DMS79 treated with DMSO at 0.1 percent for 48 hours (cell line): ENCODE measurements at places on chromosomes 5 and 9.

- no peak for DNase-seq
These were observed 32.5 kb upstream of the SNAPC3 start for GRCh38 chr9:15390201-15390600.

- DNase-seq = no peak
These were observed 26.4 kb upstream of the PIK3R1 start for GRCh38 chr5:68189171-68189570.

GRCh38 chr9:1427875-1428274, 377.7 kb downstream of the DMRT2 start:
- DNase-seq = no peak

DNA sequence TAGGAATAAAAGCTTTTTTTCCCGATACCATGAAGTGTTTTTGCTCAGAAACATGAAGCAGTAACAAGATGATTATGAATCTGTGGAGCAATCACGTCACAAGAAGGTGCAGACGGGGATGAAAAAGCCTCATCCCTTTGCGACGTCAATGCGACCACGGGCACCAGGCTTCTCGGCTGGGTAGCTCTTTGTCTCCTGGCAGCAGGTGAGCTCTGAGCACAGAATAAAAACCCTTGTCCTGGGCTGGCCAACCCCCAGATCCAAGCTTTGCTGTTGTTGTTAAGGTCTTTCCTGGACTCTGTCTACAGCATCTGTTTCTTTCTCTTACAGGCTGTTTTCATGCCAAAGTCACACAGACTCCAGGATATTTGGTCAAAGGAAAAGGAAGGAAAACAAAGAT, 113.8 kb downstream of the ANKRD18B start:
- no peak for DNase-seq

DNA sequence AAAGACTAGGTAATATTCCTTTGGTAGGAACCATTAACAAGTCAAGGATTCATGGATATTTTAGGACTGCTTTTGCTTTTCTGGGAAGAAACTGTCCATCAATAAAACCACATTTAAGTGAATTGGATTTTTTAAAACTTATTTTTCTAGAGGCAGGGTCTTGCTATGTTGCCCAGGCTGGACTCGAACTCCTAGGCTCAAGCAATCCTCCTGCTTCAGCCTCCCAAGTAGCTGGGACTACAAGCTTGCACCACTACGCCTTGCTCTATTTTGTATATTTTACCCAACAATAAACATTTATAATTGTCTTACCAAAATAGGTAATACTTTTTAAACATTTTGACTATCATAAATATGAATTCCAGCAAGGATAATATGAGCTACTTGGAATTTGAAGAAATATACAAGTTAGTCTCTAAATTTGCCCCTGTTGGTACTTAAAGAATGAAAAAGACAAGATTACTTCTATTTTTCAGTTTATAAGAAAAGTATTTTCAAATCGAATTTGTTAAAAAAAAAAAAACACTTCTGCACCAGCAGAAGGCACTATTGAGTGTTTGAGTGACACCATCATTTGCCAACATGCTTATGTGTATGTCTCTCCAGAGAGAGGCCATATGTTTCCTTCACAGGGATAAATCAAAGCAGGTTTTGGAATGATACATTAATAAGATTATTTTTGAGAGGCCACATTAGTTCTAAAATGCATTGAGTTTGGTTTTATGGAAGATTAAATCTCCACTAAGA, 60.0 kb upstream of the CARTPT start:
- no peak for DNase-seq

GRCh38 chr5:91311168-91311696, 71.9 kb downstream of the ARRDC3 start:
- DNase-seq = no peak

DNA sequence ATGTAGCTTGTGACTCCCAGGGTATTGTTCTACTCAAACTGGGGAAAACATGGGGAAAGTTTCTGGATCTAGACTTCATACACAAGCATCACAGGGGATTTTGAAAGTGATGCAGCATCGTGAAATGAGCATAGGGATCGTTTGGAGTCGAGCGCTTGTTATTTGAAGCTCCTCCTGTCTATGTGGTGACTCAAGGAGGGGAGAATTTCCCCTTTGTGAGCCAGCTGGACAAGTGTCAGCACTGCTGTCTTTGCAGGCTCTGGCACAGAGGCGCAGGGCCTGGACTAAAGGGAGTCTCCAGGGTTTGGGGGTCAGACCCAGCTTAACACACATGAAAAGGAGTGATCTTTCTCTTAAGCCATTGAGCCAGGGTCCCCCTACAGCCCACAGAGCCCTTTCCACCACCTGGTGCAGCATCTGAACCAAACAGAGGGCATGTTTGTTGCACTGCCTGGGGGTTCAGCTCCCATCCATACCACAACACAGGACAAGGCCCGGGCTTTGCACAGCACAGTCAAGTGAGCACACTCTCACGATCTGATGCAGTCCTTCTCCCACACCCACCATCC, 51.0 kb downstream of the IRF1 start:
- no peak for DNase-seq

DNA sequence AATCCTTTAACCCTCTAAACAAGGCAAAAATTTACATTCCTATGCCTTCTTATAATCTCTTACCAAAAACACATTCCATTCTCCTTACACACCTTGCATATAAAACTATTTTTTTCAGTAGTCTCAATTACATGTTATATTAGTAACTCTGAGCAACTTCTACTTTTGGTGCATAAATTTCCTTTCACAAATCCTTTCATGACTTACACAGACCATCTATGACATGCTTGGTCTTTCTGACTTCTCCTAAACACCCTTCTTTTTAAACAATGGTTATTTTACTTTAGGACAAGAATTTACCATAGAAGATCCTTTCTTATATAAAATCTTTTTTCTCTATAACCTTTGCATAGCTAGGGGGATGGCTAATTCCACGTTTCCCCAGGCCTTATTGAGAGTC, 208.0 kb upstream of the ARRDC3 start:
- DNase-seq = peak; percentile 1

GRCh38 chr5:8396756-8397155, 527.8 kb downstream of the MTRR start:
- DNase-seq = no peak

- no peak for DNase-seq
These were observed 160.9 kb downstream of the LURAP1L start for GRCh38 chr9:12935714-12936113.

- no peak for DNase-seq
These were observed 31.5 kb upstream of the LVRN start for GRCh38 chr5:115930630-115931337.

DNA sequence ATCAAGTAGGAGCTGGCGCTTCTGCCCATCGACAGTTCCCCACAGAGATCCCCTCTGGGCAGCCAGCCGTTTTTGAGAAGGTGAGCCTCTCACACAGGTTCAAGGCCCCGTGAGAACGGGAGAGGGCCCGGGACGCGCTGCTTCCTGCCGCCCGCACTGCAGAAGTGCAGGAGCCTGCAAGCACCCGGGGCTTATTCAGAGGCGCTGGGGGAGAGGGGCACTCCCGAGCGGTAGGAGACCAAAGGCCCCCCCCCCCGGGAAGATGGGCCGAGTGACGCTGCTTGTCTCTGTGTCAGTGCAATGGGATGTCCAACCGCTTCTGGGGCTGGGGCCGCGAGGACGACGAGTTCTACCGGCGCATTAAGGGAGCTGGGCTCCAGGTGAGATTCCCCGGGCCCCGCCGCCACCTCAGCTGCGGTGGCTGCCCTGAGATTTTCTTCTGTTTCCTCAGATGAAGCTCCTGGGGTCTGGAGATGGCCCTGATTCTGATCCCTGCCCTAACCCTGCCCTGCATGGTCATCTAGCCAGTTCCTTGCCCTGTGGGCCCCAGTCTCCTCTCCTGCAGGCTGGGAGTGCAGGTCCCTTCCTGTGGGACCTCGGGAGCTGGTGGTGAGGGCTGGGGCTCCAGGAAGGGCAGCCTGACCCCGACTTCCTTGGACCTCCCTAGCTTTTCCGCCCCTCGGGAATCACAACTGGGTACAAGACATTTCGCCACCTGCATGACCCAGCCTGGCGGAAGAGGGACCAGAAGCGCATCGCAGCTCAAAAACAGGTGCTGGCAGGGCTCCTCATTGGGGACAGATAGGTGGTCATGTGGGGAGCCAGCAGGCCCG, 8.5 kb downstream of the B4GALT7 start:
- DNase-seq = no peak

DNA sequence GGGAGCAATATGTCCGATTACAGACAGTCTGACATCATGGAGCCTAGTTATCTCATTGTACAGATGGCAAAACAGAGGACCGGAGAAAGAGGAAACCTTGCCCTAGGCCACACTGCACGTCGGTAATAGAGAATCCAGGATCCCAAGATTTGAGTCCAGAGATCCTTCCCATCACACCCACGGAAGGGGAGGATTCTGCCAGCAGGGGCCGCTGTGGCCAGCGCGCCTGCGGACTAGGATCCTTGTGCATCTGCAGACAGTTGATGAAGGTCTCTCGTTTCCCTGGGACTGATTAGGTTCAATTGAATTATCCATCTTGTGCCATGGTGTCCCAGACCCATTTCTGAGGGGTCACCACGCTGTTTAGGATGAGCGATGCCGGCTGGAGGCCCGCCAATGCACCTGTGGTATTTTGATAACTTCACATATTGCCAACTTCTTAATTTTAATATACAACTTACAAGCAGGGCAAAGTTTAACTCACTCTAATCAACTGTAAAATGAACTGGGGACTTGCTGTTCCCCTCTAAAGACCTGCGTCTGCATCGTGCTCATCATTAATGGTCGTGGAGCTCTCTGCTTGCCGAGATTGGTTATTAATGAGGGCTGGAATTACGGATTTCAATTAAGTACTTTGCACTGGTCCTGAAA, 592.7 kb upstream of the BRINP1 start:
- no peak for DNase-seq

GRCh38 chr9:106717686-106718085, 145.3 kb upstream of the ZNF462 start:
- DNase-seq = no peak

DNA sequence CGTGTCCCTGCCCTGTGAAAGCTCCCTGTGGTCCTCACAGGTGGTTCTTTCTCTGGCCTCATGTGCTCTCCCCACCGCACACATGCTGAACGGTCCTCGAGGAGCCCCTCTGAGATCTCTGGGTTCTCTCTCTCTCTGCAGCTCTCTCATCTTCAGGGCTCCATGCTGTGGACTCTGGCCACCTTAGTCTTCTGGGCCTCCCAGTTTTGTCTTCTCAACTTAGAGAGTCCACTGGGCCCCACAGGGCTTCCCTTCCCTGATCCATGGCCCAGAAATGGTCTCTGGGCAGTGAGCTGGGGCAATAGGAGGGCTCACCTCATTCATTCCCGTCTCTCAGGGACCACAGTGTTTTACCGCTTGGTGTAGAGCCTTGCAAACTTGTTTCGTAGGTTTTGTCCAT, 26.4 kb downstream of the FGD3 start:
- no peak for DNase-seq

GRCh38 chr5:120240706-120241105, 223.4 kb upstream of the PRR16 start:
- no peak for DNase-seq

- no peak for DNase-seq
These were observed 68.6 kb downstream of the XRCC4 start for GRCh38 chr5:83145882-83146331.

GRCh38 chr5:92553326-92553725, 1027.7 kb downstream of the NR2F1-AS1 start:
- DNase-seq = no peak

GRCh38 chr9:130172161-130172857, at the start of gene NCS1:
Gene NCS1, plus strand, starts transcription at chr9:130172404. Its CDS starts 260 bp downstream, at chr9:130172664.
- peak; percentile 36 for DNase-seq

DNA sequence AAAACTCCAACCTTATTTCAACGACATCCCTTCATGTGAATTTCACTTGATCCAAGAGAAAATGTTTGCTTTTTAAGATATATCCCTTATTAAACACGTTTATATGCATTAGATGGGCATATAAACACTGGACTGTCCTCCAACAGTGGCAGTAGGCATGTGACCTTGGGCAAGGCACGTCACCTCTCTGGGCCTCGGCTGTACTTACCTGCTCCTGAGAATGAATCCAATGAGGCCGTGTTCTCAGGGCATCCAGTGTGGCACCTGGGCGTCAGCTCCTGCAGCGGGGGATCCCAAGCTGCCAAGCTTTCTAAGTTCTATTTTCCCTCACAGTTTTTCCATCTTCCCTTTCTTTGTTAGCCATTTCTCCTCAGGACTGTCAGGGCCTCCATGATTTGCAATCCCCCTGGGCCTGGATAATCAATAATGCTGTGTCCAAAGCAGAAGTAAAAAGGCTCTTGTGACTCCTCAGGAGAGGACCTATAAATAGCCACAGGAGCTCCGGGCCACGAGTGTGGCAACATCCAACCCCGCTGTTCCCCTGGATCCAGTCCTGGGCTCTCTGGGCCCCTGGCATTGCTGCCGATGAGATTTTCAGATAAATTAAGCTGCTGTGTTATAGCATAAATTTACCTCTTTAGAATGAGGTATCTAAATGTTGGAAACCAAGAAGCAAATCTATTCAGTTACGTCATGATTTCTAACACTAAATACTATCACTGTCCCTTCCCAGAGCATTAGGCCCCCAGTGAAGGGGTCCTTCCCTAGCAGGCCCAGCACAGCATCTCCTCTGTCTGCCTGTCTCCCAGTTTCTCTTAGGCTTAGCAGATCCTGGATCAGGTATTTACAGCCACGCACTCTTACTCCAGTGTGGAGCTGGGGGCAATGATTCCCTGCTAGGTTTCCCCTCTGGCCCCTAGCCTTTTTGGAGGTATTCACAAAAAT, 76.8 kb downstream of the PTPN3 start:
- no peak for DNase-seq

- no peak for DNase-seq
These were observed 106.6 kb downstream of the RGS3 start for GRCh38 chr9:113570106-113570505.

DNA sequence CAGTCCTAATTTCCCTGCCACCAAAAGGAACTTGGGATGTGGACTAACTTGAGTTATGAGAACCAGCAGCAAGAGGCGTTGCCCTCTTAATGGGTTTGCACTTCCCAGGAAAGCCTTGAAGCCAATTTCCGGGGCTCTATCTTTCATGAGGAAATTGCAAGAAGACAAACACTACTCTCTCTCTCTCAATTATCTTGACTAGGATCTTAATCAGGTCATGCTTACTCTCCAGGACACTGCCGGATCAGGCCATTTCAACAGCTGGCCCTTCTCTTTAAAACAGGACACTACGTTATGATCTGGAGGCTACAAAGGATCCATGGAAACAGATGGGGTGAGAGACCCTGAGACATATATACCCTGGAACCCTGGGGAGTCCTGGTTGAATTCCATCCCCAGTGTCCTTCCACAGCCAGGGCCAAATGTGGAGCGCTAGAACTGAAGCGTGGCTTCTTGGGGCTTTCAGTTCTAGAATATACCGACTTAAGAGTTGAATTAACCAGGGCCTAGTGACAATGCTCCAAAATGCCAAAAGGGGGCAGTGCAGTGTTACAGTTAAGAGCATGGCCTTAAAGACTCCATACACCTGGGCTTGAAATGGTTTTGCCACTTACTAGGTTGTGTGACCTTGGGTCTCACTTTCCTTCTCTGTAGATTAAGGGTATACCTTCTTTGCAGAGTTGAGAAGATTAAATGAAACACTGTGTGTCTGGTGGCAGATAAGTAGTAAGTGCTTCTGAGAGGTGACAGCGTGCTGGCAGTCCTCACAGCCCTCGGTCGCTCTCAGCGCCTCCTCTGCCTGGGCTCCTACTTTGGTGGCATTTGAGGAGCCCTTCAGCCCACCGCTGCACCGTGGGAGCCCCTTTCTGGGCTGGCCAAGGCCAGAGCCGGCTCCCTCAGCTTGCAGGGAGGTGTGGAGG, 21.1 kb downstream of the FAM219A start:
- DNase-seq = peak; percentile 69

GRCh38 chr5:167049043-167049663, 1242.3 kb upstream of the WWC1 start:
- DNase-seq = no peak
